ENCODE measurements at places on chromosomes 3 and 15.

GRCh38 chr15:68536331-68537095, 42.3 kb upstream of the CORO2B start:
- DNase-seq, result no peak

DNA sequence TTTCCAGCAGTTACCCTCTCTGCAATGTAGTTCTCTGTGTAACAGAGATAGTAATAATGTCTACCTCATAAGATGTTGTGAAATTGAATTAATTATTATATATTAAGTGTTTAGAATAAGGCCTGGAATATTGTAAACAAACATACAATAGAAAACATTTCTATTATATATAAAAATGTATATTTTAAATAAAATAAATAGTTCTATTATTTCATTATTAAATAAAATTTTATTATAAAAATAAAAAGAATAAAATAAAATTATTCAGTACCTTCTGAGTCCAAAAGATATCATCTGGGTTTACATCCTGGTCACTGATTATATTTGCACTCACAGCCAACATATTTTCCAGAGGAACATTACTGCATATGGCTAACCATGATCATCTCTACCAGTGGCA, 135.4 kb downstream of the LRRC3B start:
- DNase-seq, result no peak

DNA sequence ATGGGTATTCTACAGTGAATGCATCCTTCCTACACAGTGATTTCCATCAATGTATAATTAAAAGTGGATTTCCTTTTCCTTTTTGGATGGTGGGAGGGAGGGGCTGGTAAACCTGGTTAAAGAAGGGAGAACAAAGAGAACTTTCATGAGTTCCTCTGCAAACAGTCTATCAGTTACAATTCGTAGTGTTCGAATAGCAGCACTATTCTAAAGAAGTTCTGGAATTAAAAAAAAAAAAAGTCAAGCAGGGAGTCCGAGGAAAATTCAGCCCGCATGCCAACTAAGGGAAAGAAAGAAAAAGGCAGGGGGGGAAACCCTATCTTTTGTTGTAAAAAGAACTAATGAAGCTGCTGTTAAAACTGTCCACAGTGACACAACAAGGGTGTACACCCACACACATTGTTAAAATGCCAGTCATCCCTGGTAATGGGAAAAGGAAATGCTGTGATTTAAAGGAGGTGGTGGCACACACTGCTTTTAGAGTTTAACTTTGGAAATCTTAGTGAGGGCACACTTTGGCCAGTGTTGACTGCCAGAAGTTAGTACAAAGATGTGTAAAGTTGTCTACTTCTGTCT, 521.2 kb downstream of the ZIC1 start:
- DNase-seq, result no peak

GRCh38 chr3:13596426-13597205, 47.7 kb downstream of the FBLN2 start:
- no peak for DNase-seq

- DNase-seq, result no peak
Measured at GRCh38 chr15:59406446-59406845, 31.5 kb upstream of the FAM81A start.

DNA sequence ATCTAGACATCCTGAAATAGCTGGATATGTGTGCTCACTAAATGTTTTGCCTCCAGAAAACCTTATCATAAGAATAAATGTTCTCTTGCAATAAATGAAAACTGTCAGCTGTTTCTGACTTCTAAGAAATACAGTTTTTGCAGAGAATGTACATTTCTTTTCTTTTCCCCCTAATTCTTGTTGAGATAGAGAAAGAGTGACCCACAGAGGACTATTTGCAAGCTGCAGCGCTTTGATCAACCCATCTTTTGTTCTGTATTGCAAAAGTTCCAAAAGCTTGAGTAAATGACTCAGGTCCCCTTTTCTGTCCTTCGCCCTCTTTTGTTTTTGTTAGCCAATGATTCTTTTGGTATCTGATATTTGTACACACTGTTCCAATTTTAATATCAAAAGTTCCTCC, 141.9 kb downstream of the BBX start:
- DNase-seq, result no peak

DNA sequence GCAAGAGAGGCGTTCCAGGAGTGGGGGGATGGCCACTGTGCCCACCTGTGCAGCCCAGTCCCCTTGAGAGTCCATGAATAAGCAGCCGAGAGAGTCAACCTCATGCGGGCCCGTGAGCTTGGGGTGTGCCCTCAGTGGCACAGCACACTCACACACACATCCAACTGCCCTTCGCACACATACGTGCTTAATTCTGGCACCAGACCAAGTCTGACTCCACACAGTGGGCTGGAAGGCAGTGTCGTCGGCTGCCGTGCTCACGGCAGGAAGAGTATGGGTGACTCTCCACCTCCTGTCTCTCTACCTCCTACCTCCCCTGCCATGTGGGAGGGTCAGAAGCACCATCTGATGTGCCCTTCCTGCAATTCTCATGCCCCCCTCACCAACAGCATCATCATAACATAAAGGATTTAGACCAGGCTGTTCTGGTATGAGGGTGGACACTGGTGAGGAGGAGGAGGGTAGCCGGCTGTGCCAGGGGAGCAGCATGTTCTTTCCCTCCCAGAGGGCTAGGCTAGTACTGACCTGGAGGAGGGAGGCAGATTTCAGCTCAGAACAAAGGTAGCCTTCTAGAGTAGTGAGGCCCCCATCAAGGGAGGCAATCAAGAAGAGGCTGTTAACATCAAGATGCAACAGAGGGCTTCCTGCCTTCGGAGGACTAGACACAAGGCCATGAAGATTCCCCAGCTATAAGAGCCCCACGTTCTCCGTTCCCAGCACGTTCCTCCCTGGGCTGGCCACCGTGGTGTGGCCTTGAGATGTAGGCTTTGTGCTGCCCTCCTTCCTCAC, 5.3 kb upstream of the STRA6 start:
- DNase-seq, result no peak

GRCh38 chr15:71124937-71125790, 9.9 kb downstream of the THSD4 start:
- DNase-seq, result no peak

DNA sequence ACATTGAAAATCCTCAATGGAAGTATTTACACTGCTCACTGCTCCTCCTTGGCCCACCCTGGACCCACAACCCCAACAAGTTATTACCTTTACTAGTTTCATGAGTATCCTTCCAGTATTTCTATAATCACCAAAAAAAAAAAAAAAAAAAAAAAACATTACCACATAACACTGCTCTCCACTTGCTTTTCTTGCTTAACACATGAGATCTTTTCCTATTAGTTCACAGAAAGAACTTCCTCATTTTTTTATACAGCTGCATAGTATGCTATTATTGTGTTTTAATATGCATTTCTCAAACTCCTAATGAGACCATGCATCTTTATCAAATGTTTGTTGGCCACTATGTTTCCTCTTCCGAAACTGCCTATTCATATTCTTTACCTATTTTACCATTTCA, 14.6 kb downstream of the GABPB1 start:
- DNase-seq, result no peak

- DNase-seq, result no peak
Measured at GRCh38 chr3:33918126-33918756, 119.8 kb downstream of the PDCD6IP start.

- no peak for DNase-seq
Measured at GRCh38 chr3:183275418-183275817, 22.4 kb downstream of the B3GNT5 start.

DNA sequence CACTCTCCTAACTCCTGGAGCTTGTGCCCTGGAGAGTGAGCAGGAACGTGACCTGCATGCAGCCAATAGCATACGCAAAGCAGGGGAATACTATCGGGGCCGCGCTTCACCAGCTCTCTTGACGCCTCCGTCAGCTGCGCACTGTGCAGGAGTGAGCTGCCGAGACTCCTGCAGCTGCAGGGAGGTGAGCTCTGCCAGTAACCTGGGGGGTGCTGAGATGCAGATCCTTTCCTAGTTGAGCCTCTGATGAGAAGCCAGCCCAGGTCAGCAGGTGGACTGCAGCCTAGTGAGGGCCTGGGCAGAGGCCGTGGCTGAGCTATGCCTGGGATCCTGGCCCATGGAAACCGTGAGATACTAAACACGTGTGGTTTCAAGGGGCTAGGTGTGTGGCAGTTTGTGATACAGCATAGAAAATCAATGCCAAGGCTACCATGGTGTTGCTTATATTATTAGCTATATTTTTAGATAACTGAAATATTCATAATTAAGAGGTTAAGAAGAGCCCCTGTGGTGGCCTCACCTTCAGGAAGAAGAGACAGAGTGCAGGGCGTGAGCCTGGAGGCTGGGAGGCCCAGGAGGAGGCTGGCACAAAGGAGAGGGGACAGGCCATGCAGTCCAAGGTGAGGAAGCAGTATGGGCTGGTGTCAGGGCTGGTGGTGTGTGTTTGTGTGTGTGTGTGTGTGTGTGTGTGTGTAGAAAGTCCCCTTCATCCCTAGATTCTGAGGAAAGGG, 5.9 kb upstream of the DNAJB8 start:
- no peak for DNase-seq

- DNase-seq, result no peak
Measured at GRCh38 chr3:139440639-139441556, 35.4 kb downstream of the RBP2 start.

DNA sequence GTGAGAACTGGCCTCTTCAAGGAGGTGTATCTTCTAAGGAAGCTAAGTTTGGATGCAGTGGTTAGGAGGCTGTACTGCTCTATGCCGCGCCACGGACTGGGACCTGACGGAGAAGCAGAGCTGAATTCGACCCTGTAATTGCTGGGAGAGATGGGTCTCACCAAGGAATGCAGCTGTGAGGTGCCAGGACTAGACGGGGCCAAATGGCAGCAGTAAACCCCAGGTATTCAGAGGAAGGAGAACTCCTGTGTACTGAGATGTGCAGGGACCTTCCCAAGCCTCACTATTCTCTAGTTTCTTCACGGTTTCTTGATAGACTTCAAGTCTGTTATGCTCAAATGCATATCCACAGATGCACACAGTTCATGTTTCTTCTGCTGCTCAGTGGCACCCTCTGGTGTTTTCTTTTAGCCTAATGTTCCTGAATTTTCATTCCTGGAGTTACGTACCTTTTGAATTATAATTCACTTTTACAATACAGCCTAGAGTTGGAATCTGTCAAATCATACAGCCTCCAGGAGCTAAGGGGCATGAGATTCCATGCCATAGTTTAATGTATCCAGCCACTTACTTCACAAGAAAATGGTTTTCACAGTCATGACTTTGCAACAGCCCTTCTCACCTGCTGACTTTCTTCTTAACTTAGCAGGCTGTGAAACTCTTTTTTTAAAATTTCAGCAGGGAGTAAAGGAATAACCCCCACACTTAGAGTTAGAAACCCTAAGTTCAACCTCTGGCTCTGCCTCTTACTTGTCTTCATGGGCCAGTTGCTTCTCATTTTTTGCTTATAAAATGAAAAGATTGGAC, 61.8 kb downstream of the GLDN start:
- peak; percentile 28 for DNase-seq

- DNase-seq, result no peak
Measured at GRCh38 chr15:85048430-85048829, 66.8 kb downstream of the PDE8A start.

GRCh38 chr3:80350771-80351170, 583.0 kb upstream of the ROBO1 start:
- DNase-seq, result no peak

GRCh38 chr3:73626106-73626505, 1.4 kb upstream of the PDZRN3 start:
- no peak for DNase-seq

DNA sequence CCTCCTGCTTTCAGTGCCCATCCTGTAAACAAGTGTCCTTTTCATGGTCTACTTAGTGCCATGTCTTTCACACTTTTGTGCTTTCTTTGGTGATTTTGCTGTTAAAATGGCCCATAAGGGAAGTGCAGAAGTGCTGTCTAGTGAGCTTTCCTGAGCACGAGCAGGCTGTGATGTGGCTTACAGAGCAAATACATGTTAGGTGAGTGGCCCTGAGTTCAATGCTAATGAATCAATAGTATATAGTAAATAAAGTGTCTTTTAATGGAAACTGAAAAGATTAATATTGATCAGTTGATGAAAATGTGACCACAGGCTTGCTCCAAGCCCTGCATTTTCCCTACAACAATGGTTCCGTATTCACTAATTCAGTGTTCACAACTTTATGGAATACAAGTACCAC, 5.7 kb downstream of the SH3BP5 start:
- DNase-seq, result no peak

DNA sequence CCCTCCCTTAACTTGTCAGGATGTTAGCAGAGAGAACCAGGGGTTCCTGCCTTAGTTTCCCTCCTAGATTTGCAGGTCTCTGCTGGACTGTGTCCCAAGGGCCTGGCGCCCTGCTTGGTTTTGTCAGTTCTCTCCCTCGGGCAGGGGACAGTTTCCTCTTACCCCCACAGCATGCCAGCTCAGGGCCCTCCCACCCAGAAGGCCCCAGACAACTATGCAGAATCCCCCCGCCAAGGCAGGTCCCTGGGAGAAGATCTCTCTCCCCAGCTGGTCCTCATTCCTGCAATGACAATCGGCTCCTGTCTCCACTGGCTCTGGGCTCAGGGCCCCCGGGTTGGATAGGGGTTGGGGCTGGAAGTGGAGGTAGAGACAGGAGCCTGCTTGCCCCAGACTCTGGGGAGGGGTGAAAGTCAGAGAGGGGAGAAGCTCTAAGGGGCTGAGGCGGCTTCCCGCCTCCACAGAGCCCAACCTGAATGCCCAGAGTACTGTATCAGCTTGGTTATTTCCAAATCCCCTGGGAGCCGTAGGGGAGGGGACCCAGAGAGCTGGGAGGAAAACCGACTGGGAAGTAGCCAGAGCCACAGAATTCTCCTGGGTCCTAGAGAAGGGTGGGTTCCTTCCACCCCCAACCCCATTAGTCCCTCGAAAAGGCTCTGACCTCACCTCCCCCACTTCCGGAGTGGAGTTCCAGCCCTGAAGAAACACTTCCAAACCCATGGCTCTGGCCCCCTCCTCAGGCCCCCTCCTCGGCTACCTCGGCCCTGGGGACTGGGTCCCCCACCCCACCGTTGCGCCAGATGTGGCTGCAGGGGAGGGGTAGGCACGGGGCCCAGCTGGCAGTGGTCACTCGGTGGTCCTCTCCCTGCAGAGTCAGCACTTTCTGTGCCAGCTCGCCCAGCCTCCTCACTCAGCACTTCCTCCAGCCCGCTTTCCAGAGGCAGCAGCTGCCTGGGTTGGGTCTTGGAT, 3.8 kb upstream of the LOXL1 start:
- DNase-seq, result peak; percentile 26

GRCh38 chr3:127791221-127791913, 30.9 kb downstream of the MGLL start:
- no peak for DNase-seq

GRCh38 chr3:73249047-73249446, 187.6 kb downstream of the EBLN2 start:
- DNase-seq, result no peak

GRCh38 chr3:145005427-145005826, 1033.8 kb downstream of the DIPK2A start:
- no peak for DNase-seq

DNA sequence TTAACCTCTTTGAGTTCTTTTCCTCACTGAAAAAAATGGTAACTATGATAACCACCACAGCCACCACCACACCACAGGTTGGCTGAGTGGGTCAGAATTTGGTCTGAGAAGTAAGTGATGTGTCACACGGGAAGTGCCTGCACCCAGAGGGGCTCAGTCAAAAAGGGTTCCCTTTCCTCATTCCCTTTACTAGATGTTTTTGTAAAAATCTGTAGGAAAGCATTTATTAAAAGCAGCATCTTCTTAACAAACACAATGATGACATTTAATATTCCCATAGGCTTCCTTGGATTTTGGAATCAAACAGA, 23.2 kb downstream of the CFAP92 start:
- no peak for DNase-seq

GRCh38 chr15:24899367-24899766, 55.4 kb upstream of the SNRPN start:
- DNase-seq, result no peak

All from NCI-H1694 treated with DMSO at 0.1 percent for 48 hours (cell line).